ENCODE measurements at places on chromosomes 12 and 14.
A peak's percentile ranks its signal among the peaks of the same experiment; 100 is the strongest.

DNA sequence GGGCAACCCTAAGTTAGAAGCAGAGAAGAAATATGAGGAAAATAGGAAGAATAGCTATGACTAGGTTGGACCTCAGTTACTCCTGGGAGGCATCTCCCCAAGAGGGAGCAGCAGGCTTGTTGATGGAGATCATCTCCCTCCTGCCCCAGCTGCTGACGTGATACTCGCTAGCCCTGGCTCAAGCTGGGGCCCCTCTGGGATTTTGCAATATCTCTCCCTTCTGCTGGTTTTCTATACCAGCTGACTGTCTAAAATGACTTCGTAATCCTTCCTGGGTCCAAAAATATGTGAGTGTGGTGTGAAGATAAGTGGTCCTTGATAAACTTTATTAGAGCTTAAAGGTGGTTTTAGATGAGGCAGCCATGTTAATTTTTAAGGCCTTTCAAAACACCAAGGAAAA, 4.5 kb upstream of the HECTD4 start:
- DNase-seq = no peak

DNA sequence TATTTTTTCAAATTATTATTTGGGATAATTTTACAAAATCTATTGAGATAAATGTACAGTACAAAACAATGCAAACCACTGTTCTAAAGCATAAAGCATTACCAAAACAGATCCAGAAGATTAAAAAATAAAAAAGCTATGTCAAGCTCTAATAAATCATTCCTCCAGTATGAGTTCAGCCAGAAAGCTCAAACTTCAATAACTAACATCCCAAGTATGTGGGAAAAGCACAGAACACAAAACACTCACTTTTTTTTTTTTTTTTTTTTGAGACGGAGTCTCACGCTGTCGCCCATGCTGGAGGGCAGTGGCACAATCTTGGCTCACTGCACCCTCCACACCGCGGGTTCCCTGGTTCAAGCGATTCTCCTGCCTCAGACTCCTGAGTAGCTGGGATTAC, 11.3 kb downstream of the SAV1 start:
- no peak for DNase-seq

DNA sequence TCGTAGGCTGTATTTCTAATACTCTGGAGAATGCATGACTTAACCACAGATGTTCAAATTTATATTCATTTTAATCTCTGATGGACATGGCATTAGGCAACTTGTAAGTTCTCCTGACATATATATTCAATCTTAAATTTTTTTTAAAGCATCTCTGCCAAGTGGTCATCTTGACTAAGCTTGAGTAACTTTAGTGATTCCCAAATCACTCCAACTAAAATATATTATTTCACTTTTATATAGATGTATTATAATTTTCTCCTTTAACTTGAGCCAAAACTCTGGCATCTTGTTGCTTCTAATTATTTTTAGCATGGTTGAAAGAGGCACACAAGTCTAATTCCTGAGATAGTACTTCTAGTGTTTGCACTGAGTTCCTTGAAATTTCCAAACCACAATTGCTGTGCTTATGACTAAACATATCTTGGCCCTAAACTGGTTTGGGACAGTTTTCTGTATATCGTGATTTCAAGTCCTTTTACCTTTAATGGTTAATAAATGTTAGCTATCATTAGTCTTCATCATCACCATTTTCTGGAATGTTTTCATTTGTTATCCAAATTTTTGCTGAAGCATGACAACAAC, 8.4 kb downstream of the LRFN5 start:
- DNase-seq = no peak

- DNase-seq = no peak
Measured at GRCh38 chr14:24074625-24075484, 3.5 kb downstream of the CPNE6 start.

DNA sequence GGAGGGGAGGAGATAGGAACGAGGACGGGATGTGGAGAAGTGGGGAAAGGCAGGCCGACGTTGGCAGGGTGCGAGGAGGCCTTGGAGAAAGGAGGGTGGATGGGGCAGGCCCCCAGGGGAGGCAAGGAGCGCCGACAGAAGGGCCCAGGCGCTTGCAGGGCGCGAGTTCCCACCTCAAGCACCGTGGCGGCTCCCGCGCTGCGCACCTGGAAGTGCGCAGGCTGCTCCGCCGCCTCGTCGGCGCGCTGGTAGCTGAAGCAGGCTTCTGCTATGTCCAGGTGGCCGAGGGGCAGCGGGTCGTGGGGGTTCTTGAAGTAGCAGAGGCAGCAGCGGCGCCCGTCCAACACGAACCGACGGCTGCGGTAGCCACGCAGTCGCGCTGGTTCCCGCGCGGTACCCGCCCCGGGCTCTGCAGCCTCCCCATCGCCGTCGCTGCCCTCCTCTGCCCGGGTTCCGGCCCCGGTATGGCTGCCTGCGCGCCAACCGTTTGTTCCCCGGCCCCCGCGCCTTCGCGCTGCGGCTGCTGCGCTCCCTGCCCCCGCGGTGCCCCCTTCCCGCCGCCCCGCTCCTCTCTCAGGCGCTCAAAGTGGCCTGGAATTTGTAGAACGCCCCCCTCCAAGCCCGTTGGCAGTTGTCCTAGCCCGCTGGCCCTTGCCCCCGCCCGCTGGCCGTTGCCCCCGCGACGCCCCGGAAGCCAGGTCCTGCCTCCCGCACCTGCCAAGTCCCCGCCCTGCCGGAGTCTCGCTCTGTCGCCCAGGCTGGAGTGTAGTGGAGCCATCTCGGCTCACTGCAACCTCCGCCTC, 1.1 kb upstream of the ACTR6 start:
- peak; percentile 83 for DNase-seq

DNA sequence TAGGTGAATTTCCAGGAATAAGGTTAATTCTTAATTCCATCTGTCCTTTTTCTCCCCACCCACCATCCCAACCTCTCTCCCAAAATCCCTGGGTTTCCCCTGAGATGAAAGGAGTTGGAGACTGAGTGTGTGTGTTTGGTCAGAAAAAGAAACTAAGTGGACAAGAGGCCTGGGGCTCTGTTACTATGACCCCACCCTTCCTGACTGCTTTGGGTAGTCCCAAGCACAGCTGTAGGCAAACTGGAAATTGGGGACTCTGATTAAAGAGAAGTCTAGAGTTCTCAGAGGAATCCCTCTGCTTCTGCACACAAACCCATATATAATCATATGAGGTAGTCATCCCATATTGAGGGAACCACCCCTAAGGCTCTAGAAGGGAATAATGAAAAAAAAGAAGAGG, 7.0 kb upstream of the HOXC12 start:
- no peak for DNase-seq

DNA sequence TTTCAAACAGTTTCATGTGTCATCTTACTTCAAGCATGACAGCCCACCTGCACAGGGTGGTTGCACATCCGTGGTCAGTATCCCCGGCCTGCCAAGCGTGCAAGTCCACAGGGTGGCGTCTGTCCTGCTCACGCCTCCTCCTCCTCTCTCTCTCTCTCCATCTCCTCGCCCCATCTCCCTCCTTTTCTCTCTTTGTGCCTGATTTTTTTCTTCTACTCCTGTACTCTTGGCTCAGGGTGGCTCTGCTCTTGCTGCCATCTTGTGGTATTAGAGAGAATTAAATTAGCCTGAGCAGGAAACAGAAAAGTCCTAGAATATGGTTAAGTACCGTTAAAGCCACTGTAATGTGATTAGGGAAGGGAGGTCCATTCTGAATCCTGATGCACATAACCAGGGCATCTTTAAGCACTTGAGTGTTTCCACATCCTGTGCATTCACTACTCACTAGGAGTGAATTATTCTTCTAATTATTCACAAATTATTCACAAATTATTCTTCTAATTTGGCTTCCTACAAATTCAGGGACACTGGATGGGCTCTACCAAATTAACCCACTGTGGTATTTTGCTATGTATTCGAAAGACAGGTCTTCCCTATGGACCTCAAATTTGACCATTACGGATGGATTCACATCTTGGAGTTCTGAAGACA, 25.5 kb upstream of the DTX1 start:
- DNase-seq = peak; percentile 50

- no peak for DNase-seq
Measured at GRCh38 chr12:104351057-104351983, 47.8 kb downstream of the EID3 start.

- no peak for DNase-seq
Measured at GRCh38 chr14:103360548-103360947, 24.7 kb upstream of the MARK3 start.

- no peak for DNase-seq
Measured at GRCh38 chr14:99602788-99603415, 1.1 kb downstream of the CCDC85C start.

DNA sequence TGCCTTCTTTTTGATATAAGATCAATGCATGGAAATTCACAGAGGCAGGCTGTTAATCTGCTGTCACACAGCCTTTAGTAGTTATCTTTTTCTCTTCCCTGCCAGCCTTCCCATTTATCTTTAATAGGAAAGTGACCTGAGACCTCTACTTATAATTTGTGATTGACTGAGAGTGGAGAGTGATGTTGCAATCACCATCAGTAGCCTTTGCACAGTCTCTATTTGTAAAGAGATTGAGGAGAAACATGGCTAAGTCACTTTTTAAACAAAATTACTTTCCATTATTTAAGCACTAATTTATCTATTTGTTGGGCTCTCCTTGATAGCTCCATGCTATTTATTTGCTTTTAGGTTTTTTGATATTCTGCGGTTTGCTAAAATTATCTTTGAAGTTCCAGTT, 19.9 kb downstream of the LMNTD1 start:
- DNase-seq = no peak

- no peak for DNase-seq
Measured at GRCh38 chr12:25958428-25959070, at the start of gene RASSF8. TSS of gene RASSF8 (plus strand) at chr12:25958682. CDS start at chr12:26055344, 96,662 bp downstream.

GRCh38 chr14:51792809-51793208, 67.6 kb upstream of the GNG2 start:
- DNase-seq = no peak

- no peak for DNase-seq
Measured at GRCh38 chr12:18206198-18206597, 55.1 kb upstream of the PIK3C2G start.

- no peak for DNase-seq
Measured at GRCh38 chr14:23118506-23119362, at the start of gene CEBPE. TSS of gene CEBPE (minus strand) at chr14:23119255. CDS start at chr14:23119091, 164 bp downstream.

GRCh38 chr12:89299931-89300330, 52.4 kb downstream of the DUSP6 start:
- DNase-seq = no peak

GRCh38 chr14:57060276-57060955, 208.3 kb downstream of the EXOC5 start:
- DNase-seq = no peak

DNA sequence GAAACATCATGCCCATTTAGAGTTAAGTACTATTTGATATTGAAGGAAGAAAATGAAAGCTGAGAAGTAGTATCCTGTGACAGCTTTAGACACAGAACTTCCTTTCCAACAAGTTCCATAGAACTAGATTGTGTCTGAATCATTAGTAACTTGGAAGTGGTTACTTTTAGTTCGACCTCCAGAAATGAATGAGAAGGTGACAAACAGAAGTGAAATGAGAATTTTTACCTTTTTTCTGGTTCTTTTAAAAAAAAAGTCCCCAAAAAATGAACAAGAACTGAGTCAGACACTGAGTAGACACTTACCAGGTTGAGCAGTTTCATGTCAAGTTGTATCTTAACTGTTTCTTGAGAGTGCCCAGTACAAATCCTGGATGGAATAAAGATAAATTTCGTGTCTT, 3.0 kb downstream of the ATP6V0A2 start:
- DNase-seq = no peak

GRCh38 chr14:88129306-88130056, 124.5 kb downstream of the GPR65 start:
- peak; percentile 7 for DNase-seq

DNA sequence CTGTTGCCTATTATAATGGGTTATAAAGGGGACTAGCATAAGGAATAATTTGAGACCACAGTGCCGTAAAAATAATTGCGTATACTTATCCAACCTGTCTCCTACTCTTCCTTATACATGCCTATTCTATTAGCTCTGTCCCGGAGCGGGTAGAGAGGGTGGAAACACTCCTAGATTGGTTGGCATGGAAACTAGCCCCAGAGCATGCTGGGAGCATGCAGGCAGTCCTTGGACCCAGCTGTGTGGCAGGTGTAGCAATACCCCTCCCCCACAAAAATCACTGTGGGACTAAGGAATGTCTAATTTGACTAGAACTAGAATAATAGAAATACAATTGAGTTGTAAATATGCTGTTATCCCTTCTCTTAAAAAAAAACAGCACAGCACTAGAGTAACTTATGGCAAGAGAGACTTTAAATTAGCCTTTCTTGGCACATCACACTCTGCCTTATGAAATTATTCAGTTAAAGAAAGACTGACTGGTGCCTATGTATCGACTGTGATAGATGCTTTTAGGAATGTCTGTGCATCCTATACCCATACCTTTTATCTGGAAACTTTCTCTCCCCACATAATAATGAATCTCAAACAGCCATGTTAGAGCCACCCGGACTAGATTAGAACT, 244.0 kb upstream of the DAAM1 start:
- DNase-seq = no peak

DNA sequence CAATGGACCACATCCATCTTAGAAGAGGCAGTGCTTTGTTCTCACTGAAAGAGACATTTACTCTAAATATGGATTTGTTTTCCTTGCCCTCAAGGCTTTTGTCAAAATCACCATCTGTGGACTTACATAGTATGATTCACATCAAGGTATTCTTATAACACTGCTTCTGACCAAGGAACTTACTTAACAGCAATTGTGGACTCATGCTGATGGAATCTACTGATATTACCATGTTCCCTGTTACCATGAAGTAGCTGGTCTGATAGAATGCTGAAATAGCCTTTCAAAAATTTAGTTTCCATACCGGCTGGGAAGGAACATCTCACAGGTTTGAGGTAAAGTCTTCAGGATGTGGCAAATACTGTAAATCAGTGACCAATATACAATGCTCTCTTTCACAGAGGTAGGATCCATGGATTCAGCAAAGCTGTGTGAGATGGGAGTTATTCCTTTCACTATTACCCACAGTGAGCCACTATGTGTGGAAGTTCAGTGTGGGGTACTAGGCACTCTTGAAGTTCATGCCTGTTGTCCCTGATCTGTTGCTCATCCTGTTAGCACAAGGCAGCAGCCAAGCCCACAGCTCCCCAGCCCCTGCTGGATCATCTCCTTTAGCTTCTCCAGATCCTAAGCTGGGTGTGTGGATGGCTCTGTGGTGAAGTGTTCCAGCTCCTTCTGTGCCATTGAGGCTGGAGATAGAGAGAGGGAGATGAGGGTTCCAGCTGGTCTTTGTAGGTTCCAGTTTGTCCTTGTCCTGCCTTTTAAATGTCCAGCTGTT, 126.4 kb downstream of the ATP23 start:
- no peak for DNase-seq

DNA sequence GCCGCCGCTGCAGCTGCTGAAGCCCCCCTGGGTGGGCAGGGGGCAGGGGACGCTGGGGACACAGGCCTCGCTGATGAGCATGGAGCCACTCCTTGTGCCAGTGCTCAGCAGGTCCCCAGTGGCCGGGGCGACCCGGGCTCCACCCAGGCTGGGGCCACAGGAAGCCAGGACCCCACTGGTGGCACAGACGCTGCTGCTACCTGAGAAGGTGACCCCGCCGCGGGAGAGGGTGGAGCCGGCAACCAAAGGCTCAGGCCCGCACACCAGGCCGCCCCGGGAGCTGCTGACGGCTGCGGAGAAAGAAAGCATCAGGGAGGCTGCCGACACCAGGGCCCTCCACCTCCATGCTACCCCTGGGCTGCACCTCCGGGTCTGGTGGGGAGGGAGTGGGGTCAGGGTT, 7.4 kb downstream of the KRT84 start:
- DNase-seq = no peak

- DNase-seq = no peak
Measured at GRCh38 chr12:32089586-32089985, 17.1 kb upstream of the BICD1 start.

- no peak for DNase-seq
Measured at GRCh38 chr14:101359221-101360053, 201.9 kb upstream of the DIO3 start.

GRCh38 chr14:93103392-93104080, 12.2 kb downstream of the ITPK1 start:
- peak; percentile 76 for DNase-seq

Data from CD4-positive, alpha-beta T cell treated with Interleukin-10 for 1 hour (primary cell).